Stimulated activated CD4-positive, alpha-beta T cell treated with anti-CD3 and anti-CD28 coated beads, Interleukin-1b, Interleukin-23, amount 100 ng/mL, for 1 hour (primary cell): ENCODE measurements at places on chromosomes 7 and 10.

DNA sequence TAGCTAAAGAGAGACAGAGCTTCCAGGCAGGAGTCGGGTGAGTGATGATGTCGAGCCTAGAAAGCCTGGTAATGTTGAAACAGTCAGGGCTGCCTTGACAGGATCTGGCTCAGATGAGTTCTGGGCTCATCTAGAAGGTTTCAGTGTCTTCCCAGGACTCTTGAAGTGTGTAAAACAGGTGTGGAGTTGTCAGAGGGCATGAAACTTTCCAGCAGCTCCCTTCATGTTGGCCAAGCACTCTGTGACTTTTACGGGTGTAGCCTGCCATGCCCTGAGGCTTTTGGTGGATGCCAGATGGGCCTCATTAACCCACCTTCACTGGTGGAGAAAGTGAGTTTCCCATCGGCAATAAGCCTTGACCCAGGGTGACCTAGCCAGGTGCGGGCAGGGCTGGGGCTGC, 66.4 kb upstream of the PDCD4 start:
- DNase-seq: no peak

DNA sequence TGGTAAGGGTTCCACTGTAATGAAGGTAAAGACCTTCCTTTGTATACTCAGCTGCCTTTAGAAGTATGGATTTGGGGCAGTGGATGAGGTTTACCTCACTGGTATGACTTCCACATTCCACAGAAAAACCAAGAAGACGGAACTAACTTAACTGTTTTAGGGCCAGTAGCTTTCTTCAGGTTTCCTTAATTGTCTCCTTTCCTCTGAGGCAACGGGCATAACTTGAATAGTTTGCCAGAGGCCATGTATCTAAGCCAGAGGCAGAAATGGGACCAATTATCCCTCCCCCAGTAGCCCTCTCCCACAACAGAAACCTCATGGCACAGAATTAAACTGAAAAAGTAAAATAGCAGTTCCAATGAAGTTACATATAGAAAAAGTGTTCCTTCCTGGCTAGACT, 281.7 kb downstream of the PHTF2 start:
- DNase-seq: no peak

DNA sequence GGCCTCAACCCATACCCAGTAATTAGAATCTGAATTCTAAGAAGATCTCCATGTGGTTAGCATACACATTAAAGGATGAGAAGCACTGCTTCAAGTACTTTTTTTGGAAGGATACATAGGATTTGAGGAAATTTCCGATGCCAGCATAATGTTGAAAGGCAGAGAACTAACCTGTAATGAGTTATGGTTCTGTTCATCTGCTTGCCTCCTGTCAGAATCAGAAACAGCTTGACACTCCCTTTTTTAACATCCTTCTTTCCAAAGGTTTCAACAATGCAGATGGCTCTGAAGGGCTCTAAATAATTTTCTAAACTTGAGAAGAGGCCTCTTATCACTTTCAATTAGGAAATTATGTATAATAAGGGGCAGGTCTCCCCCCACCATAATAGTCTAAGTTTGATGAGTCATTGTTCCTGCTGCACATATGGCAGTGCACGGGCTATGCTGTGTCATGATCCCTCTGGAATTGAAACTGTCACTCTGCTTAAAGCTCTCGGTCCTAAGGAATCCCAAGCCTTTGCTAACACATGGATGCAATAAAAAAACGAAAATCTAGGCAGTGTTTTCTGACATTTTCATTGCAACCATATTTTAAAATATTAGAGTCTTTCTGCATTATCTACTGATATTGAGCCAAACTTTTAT, 291.2 kb upstream of the FZD1 start:
- no peak for DNase-seq

DNA sequence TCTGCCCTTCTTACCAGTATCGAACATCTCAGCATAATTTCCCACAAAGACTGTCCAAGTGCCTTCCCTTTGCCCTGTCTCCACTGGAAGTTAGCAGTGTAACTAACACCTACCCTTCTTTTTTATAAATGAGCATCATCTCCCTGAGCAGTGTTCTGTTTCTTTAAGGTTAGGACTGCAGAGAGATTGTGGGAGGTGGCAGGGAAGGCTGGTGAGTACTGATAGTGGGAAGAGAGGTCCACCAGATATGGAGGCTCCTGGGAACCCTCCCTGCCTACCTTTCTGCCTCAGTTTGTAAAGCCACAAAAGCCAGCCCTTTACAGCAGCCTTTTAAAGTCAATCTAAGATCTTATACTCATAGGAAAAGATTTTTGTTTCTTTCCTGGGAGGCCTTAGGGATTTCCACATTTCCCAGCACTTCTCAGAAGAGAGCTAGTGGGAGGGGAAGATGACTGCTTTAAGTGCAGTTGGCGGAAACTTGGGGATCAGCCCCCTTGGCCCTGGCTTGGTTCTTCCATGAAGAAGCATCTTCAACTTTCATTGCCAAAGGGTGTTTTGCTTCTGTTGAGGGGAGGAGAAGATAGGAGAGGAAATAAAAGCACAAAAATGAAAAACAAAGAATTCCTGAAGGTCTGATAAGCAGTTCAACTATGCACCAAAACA, 36.6 kb upstream of the CALD1 start:
- no peak for DNase-seq

DNA sequence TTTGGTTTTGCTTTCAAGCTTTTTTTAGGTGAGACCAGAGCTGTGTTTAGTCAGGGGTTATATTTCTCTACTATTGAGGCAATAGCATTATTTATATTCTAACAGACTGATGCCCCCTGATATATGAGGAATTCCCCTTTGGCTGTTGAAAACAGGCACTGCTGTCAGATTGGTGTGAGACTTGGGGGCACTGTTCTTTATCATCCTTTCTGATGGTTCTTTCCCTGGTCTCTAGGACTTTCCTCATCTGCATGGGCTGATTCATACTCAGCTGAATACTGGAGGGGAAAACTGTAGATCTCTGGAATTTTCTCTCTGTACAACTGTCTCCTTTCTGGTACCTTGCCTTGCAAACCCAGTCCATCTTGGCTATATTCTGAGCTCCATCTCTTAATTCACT, 10.0 kb upstream of the ICA1 start:
- DNase-seq: no peak

- DNase-seq: no peak
Observed at GRCh38 chr10:31197886-31198285, 121.1 kb upstream of the ZEB1 start.

- DNase-seq: no peak
Observed at GRCh38 chr10:349081-349480, 213.8 kb downstream of the ZMYND11 start.

DNA sequence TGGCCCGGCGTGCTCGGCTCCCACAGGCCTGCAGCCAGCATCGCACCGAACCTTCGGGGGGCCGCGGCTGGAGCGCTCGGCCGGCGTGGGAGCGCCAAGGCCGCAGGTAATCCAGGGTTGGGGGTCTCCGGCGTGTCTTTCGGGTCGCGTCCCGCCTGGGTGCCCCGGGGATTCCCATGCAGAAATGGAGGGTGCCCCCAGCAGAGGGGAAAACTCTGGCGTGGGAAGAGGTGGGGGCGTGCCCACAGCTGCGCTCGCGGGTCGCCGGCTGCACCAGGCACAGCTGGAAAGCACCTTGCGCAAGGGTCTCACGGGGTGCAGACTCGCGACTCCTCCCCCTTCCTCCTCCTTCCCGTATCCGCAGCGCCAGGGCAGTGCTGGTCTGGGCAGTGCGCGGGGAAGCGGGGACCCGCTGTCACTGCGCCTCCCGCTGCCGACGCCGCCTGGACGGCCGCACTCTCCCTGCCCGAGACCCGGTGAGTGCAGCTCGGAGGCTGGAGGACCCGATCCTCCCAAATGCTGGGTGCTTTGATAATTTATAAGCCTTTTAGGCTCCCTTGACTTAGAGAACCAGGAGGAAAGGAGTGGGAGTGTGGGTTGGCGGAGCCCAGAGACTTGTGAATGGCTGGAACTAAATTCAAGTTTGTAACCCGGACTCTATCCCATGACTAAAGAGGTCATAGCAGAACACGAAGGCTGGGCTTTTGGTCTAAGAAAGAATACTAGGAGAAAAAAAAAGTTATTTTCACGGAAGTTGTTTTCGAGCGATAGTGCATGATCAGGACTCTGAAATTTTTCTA, 489 bp downstream of the MAP3K8 start:
- DNase-seq: no peak

DNA sequence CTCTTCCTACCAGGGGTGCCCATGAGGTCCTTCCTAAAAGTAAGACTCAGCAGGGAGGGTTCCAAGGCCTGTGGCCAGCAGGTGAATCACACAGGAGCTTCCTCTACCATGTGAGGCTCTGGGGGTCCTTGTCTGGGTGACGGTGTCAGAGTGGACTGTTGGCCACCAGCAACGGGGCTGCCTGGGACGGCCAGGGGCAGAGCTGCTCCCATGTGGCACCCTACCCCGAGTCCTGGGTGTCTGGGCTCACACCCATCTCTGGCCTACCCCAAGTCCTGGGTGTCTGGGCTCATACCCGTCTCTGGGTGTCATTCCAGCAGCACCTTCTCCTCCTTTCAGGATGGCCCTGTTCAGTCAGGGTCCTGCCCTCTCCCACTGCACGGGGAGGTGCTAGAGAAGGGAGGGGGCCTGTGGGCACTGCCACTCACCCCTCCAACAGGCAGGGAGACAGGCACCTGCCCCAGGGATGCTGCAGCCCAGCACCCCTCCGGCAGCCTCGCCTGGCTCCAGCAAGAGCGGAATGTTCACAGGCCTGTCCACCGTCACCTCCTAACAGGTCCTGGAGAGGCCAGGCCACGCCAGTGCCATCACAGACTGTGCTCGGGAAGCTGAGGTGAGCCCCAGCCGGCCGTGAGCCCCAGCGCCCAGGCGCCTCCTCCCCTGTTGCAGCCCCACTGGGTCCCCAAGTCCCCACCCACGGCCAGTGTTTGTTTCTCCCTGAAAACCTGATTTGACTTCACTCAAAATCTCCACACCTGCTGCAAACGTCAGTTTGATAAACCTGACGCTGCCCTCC, 143.7 kb downstream of the PTPRN2 start:
- no peak for DNase-seq

DNA sequence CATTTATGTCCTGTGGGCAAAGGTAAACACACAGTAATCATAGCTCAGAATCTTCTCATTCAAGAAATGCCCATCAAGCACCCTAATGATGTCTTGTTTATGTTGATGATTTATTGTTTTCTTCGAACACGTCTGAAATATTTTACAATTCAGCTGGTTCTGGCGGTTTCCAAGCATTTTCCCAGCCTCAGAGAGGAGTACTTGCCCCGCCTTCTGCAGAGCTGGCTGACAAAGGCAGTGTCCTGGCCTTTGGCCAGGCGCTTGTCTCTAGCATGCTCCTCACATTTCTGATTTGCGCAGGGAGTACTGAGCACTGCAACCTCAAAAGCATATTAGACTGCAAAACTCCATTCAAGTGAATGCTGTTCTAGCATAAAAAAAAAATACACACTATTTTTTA, 314.2 kb upstream of the GNAI1 start:
- DNase-seq: no peak

GRCh38 chr7:45484094-45484493, 90.1 kb upstream of the ADCY1 start:
- DNase-seq: no peak

- no peak for DNase-seq
Observed at GRCh38 chr7:151386301-151387160, 23.3 kb downstream of the WDR86 start.

DNA sequence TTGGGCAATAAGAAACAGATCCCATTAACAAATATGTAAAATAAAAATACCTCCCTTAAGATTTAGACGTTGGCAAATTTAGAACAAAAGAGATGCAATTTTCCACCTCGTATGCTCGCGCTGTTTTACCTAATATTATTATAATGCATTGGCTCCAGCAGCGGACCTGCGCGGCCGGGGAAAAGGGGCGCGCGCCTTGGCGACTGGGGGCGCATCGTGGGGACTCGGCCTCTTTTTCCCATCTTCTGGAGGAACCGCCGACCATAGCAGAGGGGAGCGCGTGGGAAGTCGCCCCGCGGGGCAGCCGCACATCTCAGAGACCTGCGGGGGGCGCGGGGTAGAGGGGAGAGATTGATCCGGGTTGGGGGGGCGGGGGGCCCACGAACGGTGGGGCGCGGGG, 139.4 kb upstream of the MKI67 start:
- DNase-seq: no peak

GRCh38 chr10:111999205-111999914, 184.2 kb downstream of the GPAM start:
- no peak for DNase-seq

GRCh38 chr7:80760292-80760691, 121.8 kb downstream of the CD36 start:
- no peak for DNase-seq

DNA sequence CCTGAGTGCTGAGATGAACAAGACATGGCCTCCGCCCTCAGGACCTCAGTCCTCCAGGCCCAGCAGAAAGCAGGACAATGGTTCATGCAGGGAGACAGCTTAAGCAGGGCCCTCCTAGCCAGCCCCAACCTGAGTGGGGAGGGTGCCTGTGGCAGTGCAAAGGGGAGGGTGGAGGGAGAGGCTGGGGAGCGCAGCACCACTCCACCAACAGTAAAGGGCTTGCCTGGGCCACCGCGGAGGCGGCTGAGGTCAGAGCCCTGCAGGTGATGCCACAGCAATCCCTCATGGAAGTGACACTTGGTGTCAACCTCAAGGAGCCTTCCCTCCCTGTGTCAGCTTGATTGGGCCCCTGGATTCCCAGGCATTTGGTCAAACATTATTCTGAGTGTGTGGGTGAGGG, 89.0 kb upstream of the TCERG1L start:
- no peak for DNase-seq

- no peak for DNase-seq
Observed at GRCh38 chr10:72108830-72109635, 20.7 kb upstream of the SPOCK2 start.

DNA sequence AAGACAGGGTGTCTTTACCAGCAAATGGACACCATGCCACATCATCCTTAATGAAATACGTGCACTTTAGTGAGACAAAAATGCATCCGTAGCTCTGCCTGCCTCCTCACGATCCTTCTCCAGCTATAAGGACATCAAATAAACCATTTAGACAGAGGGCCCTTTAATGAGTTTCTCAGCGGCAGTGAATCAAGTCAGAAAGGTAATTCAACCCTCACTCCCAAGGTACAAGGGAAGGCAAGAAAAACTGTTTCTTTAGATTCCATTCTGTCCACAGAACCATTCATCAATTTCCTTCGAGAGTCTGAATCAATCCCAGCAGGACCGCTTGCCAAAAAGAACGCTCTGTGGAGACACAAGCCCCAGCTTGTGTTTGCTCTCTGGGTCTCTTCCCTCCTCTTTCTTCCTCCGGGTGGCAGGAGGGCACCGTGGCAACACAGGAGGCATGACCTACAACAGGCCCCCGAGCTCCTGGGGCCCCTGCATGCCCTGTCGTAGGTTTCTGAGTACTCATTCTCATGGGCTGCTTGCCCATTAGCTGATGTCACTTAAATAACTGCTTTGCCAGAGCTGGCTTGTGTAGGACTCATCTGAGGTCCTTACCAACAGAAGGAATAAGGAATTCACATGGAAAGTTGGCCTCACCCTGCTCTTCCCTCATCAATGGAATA, 297.8 kb upstream of the PRKCQ start:
- DNase-seq: no peak
